ENCODE measurements at places on chromosomes 2 and 18.

GRCh38 chr2:136557203-136557602, 208.1 kb upstream of the THSD7B start:
- DNase-seq, result no peak

- no peak for DNase-seq
Observed at GRCh38 chr18:75267643-75268363, 57.2 kb downstream of the TSHZ1 start.

- no peak for DNase-seq
Observed at GRCh38 chr18:76967721-76968472, 145.5 kb downstream of the ZNF236 start.

DNA sequence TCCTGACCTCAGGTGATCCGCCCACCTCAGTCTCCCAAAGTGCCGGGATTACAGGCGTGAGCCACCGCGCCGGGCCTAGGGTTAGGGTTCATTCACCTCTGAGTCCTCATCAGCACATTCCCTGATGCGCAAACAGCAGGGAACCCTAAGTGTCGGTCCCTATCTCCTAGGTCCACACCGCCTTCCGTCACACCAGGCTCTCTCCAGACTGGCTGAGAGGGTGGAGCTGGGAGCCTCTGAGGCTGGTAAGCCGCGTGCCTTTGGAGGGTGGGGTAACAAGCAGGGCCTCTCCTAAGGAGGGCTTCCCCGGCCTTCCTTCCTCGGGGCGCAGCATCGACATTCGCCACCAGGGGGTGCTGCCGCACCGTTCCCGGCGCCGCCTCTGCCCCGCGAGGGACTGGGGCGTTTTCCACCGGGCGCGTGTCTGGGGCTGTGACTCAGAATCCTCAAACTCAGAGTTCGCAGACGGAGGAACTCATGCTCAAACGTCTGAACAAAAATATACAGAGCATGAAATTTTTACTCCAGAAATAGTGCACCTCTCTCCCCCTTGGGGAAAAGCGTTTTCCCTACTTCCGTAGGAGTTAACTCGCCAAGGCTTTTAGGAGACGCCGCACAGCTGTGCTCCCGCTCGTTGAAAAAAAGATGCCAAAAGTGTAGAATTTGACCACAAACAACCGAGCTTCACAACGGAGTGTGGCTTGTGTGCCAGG, 63.9 kb upstream of the ASAP2 start:
- peak; percentile 58 for DNase-seq

DNA sequence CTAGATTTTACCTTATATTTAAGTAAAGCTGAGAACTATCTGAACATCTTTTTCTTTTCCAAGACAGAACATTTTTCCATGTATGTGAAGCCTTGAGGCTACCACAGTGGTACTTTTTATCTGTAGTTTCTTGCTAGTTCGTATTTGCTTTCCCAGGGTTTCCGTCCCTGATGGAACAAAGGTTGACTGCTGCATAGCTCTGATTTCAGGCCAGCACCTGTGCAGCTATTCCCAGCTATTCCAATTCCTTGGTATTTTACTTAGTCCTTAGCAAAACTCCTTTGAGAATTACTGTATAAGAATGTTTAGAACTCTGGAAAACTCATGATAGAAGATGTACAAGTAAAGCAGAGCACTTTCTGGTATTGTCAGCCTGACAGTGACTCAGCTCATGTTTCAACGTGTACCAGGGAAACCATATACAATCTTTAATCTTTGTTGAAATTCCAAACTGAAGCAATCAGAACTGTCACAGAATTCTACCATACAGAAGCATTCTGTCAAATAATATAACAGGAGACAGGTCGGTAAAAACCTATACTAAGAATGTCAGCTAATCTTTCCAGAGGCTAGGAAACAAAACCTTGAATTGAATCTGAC, 162.2 kb downstream of the PKP4 start:
- DNase-seq, result no peak

GRCh38 chr18:75244351-75245313, 34.0 kb downstream of the TSHZ1 start:
- no peak for DNase-seq

- DNase-seq, result no peak
Observed at GRCh38 chr2:239462671-239463506, 62.1 kb upstream of the HDAC4 start.

- DNase-seq, result no peak
Observed at GRCh38 chr2:155223781-155224406, 525.4 kb downstream of the KCNJ3 start.

DNA sequence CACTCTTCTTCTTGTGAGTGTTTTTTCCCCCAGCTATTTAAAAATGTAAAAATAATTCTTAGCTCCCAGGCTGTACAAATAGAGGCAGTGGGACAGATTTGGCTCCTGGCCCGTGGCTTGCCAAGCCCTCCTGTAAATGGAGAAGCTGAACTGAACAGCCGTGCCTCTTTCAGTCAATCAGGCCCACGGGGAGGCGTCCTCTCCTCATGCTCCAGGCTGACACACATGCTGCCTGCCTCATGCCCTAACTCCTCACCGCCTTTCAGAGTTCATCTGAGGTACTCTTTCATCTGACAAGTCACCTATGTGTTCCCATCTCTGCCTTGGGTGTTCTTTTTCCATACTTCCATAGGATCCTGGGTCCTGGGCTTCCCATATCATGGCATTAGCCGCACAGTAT, 58.9 kb downstream of the BMP10 start:
- no peak for DNase-seq

DNA sequence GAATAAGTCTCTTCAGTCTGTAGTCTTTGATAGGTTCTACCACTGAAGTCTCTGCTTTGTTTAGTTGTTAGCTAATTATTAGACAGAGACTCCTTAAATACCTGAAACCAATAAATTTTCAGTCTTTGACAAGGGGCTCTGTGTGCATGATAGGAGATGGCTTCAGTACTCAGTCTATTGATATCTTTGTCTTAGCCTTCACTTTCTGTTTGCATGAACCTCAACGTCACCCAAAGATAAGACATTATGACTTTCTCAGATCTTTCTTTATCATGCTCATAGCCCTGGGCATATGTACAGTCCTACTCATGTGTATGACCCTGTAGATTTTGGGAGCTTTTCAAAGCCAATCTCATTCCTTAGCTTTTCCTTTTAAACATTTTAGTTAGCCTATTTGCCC, 183.5 kb upstream of the GCFC2 start:
- DNase-seq, result no peak

GRCh38 chr2:58035352-58035751, 11.3 kb upstream of the VRK2 start:
- no peak for DNase-seq

- DNase-seq, result no peak
Observed at GRCh38 chr18:3008541-3008940, 4.4 kb downstream of the LPIN2 start.

- no peak for DNase-seq
Observed at GRCh38 chr18:49047540-49047939, 96.8 kb upstream of the SMAD7 start.

DNA sequence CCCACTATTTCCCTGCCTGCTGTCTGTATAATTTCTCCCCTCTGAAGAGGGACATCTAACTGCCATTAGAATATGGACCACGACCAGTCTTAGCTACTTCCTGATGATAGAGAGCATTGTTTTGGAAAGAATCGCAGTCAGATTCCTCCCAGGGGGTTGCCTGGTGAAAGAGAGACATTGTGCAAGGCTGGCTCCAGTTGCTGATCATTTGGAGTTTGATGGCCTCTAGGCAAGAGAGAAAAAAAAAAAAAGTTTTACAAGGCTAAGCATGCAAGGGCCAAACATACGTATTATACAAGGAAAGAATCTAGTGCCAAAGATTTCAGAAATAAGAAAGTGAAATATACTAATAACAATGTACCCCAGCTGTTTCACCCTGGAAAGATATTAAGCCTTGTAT, 182.2 kb downstream of the CMPK2 start:
- no peak for DNase-seq

DNA sequence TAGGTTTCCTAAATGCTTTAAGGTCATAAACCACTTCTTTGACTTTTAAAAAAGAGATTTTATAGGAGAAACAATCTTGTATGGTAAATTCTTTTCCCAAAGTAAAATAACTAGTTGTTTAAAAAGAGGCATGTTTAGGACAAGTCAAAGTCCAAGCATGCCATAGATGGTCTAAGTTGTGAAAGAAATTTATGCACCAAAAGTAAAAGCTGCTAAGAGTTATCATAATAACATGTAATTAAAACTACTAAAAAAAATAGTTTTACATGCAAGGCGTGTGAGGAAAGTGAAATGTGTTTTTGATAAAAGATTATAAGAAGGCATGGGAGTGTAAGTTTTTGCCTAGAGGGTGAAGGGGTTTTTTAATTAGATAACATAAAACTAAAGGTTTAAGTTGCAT, 22.5 kb downstream of the FAM210A start:
- DNase-seq, result no peak

- DNase-seq, result no peak
Observed at GRCh38 chr2:181430406-181431118, 26.6 kb upstream of the ITGA4 start.

DNA sequence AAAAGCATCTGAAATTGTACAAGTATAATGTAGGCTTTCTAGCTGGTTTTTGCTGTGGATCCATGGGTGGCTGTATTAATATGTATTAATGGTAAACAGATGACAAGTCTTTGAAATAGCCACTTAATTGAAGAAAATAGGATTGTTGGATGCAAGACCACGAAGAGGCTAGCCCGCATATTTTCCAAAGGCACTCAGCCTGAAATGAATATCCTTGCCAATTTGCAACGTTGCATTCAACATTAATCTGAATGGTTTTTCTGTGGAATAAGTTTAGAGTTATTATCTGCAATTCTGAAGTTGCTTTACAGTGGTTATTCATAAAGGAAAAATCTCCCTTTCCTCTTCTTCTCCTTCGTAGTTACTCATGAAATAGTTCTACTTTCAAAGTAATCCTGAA, 86.2 kb upstream of the SPATS2L start:
- no peak for DNase-seq

DNA sequence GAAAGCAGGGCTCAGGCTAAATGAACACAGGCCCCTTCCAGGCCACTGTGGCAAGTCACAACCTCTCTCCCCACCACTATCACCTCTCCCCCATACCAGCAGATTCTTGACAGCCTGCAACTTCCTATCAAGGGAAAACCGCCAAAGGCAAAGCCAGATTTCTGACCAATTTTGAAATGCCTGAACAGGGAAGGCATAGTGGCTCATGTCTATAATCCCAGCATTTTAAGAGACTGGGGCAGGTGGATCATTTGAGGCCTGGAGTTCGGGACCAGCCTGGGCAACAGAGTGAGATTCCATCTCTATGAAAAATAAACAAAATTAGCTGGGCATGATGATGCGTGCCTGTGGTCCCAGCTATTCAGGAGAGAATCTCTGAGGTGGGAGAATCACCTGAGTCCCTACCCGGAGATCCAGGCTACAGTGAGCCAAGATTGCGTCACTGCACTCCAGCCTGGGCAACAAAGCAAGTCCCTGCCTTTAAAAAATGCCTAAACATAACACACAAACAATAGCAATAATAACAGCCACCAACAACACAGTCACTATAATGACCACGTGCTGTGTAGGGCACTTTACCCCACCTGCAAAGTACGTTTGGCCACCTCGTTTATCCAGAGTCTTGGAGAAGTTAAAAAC, 75.5 kb upstream of the GLI2 start:
- DNase-seq, result no peak

DNA sequence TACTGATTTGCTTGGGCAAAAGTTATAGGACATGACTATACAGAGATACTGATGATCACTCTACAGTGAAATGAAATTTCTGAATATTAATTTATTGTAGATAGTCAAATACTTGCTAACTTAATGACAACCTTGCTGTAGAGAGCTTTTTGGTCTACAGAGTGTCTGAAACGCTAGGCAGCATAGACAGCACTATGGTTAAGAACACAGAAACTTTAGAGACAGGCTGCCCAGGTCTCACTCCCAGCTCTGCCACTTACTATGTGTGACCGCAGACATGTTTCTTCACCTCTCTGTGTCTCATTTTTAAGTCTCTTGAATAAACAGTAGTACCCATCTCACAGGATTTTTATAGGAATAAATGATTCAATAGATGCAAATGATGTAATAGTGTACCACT, 247.0 kb downstream of the TCF4 start:
- DNase-seq, result no peak

DNA sequence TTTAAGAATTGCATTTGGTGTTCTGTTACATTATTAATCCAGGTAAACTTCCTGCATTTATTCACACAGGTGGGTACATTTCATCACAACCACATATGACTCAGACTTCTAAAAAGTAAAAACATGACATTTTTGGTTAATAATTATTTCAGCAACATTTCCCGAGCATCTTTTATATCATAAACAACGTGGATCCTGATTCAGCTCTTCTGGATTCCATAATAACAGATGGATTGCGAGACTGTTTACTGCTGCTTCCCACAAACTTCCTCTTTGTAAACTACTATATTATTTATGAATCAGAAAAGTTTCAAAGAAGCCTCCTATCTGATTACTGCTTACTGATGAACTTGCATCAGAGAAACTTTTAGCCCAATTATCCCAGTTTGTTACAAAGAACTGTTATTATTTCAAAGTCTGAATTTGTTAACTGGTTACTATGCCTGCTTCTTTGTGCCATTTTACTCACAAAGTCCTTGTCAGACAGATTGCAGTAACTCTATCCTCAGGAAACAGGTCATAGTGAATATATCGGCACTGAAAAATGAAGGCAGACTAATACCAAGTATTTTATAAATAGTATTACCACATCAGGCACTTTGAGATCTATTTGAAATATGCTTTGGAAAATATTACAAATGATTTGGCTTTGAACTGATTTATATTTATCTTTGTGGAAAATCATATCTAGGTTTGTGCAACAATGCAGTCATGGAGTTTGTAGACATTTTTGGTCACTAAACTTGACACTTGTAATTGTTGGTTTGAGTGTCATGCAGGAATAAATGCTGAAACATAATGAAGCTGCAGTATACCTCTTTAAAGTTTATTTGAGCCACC, 511.6 kb downstream of the PLCL1 start:
- DNase-seq, result no peak

DNA sequence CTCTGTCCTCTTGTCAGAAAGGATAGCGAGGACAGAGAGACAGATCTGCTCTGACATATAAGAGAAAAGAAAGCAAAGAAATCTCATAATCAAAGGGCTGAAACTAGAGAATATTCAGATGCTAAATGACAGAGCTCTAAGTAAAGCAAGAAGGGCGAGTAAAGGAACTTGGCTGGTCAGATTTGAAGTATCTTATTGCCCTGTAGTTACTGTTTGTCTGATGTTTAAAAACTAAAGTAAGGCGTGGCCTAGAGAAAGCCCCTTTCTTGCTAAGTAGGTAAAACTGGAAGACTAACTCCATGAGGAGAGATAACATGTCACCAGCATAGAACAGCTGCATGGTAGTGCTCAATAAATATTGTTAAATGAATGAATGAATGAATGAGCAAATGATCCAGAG, 70.0 kb downstream of the CRACDL start:
- no peak for DNase-seq

- DNase-seq, result peak; percentile 46
Observed at GRCh38 chr2:85888020-85888683, 638 bp downstream of the ST3GAL5 start.

DNA sequence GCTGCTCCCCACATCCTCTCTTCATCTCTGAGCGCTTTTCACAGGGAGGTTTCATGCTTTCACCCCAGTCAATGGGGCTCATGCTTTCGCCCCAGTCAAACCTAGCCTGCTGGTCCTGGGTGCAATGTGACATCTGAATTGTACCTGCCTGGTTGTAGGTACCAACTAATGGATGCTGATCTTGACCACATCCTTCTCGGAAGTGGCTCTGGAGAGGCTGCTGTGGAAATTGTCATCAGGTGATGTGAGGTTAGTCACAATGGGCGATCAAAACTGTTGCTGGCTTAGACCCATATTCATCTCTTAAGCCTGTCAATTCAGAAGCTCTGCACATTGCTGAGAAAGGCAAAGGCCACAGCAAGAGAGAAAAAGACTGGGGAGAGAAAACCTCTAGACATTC, 32.7 kb upstream of the ALKAL2 start:
- no peak for DNase-seq

GRCh38 chr2:170212625-170213280, 34.8 kb downstream of the MYO3B start:
- no peak for DNase-seq
